ENCODE measurements at places on chromosomes 3 and 15. TPM values are rescaled to one million over a fixed set of nuclear protein-coding genes. Genes with fewer than 3 reads are reported as not detected.
A peak's percentile ranks its signal among the peaks of the same experiment; 100 is the strongest.

DNA sequence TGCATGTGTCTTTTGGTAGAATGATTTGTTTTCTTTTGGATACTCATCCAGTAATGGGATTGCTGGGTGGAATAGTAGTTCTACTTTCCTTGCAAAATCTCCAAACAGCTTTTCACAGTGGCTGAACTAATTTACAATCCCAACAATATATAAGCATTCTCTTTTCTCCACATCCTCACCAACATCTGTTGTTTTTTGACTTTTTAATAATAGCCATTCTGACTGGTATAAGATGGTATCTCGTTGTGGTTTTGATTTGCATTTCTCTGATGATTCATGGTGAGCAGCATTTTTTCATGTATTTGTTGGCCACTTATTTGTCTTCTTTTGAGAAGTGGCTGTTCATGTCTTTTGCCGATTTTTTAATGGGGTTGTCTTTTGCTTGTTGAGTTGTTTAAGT is 55.8 kb downstream of the ST8SIA2 start:
- no peaks in the 10 kb centered on the region for H3K4me1 ChIP-seq
- peaks cover 21% of the 10 kb centered on the region for H3K27me3 ChIP-seq
- no peaks in the 10 kb centered on the region for H3K36me3 ChIP-seq
- no peak overlapping the region for H3K27ac ChIP-seq
- DNase-seq: no peak

DNA sequence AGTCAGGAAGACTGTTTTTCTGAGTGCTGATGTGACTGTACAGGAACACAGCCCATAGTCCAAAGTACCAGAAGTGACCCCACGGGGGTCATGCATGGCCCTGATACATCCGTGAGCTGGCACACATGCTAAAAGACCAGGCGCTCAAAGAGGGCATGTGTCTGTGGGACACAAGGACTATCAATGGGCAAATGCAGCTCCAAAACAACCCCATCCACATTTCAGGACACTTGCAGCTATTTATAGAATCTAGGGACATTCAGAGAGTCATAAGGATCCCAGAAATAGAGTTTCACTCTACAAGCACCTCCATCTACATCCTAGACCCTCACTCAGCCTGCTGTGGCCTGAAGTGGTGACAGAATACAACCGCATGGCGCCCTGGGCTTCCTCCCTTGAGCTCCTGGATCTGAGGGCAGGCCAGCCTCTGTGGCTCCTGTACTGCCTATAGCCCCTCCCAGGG is 17.0 kb downstream of the SLC25A20 start:
- H3K36me3 ChIP-seq: peaks cover 26% of the 10 kb centered on the region
- no peak overlapping the region for H3K4me3 ChIP-seq
- no peaks in the 10 kb centered on the region for H3K27me3 ChIP-seq
- no peak overlapping the region for H3K27ac ChIP-seq

GRCh38 chr3:4748701-4749378 is 230.4 kb upstream of the BHLHE40 start:
- H3K27me3 ChIP-seq: no peaks in the 10 kb centered on the region
- H3K4me3 ChIP-seq: no peak overlapping the region
- peaks cover 57% of the 10 kb centered on the region for H3K36me3 ChIP-seq
- H3K4me1 ChIP-seq: peaks cover 50% of the 10 kb centered on the region
- no peak for DNase-seq

GRCh38 chr3:119743921-119744320 is 38.0 kb upstream of the NR1I2 start:
- no peaks in the 10 kb centered on the region for H3K4me1 ChIP-seq
- no peaks in the 10 kb centered on the region for H3K36me3 ChIP-seq
- H3K27ac ChIP-seq: no peak overlapping the region
- peaks cover 20% of the 10 kb centered on the region for H3K27me3 ChIP-seq
- DNase-seq: no peak

GRCh38 chr15:67613211-67613610 is 70.7 kb downstream of the MAP2K5 start:
- no peak overlapping the region for H3K27ac ChIP-seq
- no peak overlapping the region for H3K4me3 ChIP-seq
- H3K36me3 ChIP-seq: no peaks in the 10 kb centered on the region
- no peak for DNase-seq
- H3K4me1 ChIP-seq: peaks cover 3% of the 10 kb centered on the region

DNA sequence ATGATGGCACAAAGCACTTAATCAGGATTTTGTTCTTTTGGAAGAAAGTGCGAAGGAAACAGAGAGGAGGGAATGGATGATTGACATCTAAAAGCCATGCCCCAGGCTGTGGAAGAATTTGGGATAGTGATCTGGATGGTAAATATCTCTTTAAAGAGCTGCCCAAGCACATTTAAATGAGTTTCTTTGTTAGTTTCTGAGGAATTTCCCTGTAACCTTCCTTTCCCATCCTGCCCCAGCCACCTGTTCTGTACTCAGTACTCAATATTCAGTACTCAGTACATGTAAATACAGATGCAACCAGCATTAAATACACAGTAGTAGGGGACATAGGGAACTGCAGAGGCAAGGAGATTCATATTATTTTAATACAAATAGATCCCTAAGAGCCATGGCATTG is 7.8 kb upstream of the CORO2B start:
- H3K27me3 ChIP-seq: peaks cover 45% of the 10 kb centered on the region
- H3K4me3 ChIP-seq: no peak overlapping the region
- no peak for DNase-seq
- no peak overlapping the region for H3K27ac ChIP-seq

- no peak overlapping the region for H3K4me3 ChIP-seq
- peaks cover 36% of the 10 kb centered on the region for H3K36me3 ChIP-seq
- no peak for DNase-seq
- H3K4me1 ChIP-seq: peaks cover 45% of the 10 kb centered on the region
- no peaks in the 10 kb centered on the region for H3K27me3 ChIP-seq
Observed at GRCh38 chr15:69459066-69459465, 6.4 kb downstream of the RPLP1 start.

DNA sequence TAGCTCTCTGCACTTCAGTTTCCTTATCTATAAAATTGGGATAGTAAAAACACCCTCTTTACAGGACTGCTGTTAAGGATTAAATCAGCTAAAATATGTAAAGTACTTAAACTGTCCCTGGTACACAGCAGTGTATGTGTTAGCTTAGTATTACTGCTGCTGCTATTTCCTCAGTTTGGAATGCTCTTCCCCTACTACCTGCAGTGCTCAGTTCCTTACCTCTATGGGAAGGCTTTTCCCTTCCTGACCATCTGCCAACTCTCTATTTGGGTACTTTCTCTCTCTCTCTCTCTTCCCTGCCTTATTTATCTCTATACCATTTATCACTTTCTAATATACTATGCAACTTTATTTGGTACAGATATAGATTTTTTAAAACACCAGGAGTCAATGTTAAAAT is 26.5 kb downstream of the KPNA4 start:
- H3K4me1 ChIP-seq: peaks cover 8% of the 10 kb centered on the region
- no peak overlapping the region for H3K4me3 ChIP-seq
- no peak overlapping the region for H3K27ac ChIP-seq

- H3K27ac ChIP-seq: peak overlapping the region; percentile 71
- peaks cover 51% of the 10 kb centered on the region for H3K4me1 ChIP-seq
- H3K27me3 ChIP-seq: no peaks in the 10 kb centered on the region
- peaks cover 74% of the 10 kb centered on the region for H3K36me3 ChIP-seq
- no peak overlapping the region for H3K4me3 ChIP-seq
- no peak for DNase-seq
Observed at GRCh38 chr3:9786825-9787669, 5.2 kb downstream of the TADA3 start.

DNA sequence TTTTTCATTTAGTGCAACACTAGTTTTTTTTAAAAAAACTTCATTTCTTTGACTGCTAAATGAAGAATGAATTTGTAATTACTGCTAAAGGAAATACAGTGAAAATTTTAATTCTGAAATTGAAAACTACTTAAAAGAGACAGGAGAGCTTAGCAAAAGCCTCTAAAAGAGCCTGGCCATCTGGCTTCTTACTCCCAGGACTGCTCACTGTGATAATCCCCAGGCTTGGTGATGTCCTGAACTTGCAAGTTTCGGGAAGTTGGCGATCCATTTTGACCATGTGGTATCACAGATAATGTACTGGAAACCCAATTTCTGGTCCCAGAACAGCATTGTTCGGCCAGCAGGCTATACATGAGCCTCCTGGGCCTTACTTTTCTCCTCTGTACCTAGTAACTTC is 292.1 kb downstream of the FGF12 start:
- H3K4me3 ChIP-seq: no peak overlapping the region
- no peak overlapping the region for H3K27ac ChIP-seq
- no peaks in the 10 kb centered on the region for H3K4me1 ChIP-seq
- DNase-seq: no peak

DNA sequence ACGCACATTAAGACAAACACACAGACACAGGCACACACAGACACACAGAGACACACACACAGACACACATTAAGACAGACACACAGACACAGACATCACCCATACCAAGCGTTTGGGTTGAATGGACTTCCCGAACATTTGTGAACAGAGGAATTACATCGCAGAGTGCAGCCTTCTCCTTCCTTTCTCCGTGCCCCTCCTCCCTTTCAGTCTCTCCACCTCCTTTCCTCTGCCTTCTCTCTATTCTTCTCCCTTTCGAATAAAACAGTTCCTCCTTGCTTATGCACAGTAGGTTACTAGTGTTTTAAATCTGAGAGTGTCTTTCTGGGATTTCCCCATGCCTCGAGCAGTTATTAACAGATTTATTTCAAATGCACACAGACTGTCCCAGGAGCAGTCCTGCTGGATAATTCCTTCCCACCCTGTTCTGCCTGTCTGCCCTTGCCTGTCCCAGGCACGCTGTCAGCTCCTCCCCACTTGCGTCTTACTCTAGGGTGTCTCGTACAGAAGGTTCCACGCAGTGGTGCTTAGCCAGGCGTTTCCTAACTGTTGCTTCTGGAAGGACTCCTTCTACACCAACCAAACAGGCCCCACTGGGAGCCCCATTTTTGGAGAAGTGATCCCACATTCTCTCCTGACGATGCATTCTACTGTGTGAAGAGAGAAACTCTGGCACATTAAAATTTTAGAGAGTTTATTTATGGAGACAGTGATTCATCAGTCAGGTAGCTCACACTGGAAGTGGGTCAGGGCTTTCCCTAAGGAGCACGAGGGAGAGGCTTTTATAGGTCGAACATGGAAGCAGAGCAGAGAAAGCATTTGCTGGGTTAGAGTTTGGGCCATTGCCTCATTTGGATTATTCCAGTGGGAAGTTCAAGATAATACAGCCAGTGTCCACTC is 163.8 kb downstream of the SV2B start:
- H3K4me3 ChIP-seq: no peak overlapping the region
- H3K27me3 ChIP-seq: peaks cover 10% of the 10 kb centered on the region
- no peak for DNase-seq
- no peak overlapping the region for H3K27ac ChIP-seq

GRCh38 chr15:97652041-97652440 is 308.5 kb upstream of the ARRDC4 start:
- no peaks in the 10 kb centered on the region for H3K4me1 ChIP-seq
- H3K27ac ChIP-seq: no peak overlapping the region
- no peak overlapping the region for H3K4me3 ChIP-seq
- no peaks in the 10 kb centered on the region for H3K36me3 ChIP-seq
- no peaks in the 10 kb centered on the region for H3K27me3 ChIP-seq

DNA sequence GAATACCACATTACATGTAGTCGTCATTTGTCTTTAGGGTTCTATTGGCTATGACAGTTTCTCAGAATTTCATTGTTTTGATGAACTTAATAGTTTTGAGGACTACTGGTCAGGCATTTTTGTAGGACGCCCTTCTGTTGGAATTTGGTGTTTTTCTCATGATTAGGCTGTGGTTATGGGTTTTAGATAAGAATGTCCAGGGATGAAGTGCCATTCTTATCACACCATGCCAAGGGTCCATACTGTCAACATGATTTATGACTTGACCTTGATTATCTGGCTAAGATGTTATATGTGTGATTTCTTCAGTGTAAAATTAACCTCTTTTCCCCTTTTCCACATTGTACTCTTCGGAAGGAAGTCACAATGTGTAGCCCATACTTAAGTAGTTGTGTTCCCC is 135.3 kb downstream of the DIPK2A start:
- H3K4me1 ChIP-seq: peaks cover 6% of the 10 kb centered on the region
- H3K36me3 ChIP-seq: no peaks in the 10 kb centered on the region
- no peak overlapping the region for H3K4me3 ChIP-seq
- H3K27me3 ChIP-seq: peaks cover 3% of the 10 kb centered on the region

DNA sequence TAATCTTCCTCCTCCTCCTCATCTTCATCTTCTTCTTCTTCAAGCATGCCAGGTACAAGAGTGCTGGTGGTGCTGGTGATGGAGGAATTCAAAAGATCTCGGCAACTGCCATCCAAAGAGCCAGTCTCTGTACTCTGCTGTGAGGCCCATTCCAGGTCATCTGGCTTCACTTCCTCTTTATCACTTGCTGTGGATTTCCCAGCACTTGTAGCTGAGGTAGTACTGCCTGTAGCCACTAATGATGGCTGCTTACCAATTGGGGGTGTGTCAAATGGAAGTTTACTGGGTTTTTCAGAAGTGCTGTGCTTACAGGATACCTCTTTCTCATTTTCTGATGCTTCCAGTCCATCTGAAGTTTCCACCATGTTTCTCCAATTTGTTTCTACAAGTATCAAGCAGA is 28.8 kb upstream of the SHC4 start:
- no peak overlapping the region for H3K27ac ChIP-seq
- no peaks in the 10 kb centered on the region for H3K4me1 ChIP-seq
- peaks cover 59% of the 10 kb centered on the region for H3K36me3 ChIP-seq
- no peak for DNase-seq
- no peaks in the 10 kb centered on the region for H3K27me3 ChIP-seq

DNA sequence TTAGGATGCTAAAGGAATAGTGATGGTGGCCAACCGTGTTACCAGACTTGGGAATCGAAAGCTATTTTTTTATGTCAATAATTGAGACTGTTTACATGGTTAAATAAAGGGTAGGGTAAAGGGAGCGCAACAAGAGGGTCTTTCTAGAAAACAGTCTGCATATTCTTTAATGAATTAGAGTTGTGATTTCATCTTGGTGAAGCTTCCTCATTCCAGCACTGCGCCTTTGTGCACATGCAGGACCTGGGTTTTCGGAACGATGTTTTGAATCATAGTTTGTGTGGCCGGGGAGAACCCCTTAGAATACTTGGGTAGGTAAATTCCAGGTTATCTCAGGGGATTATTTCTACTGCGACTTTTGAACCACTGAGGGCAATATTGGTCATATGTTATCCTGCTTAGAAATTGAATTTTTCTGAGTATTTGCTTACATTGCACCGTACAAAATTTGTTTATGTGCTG is 1.3 kb downstream of the PIK3CA start:
- H3K27me3 ChIP-seq: peaks cover 13% of the 10 kb centered on the region
- peak overlapping the region; percentile 92 for H3K27ac ChIP-seq
- no peaks in the 10 kb centered on the region for H3K36me3 ChIP-seq
- DNase-seq: peak; percentile 35
- H3K4me1 ChIP-seq: peaks cover 32% of the 10 kb centered on the region

GRCh38 chr15:25714538-25714840 is 148.6 kb downstream of the ATP10A start:
- H3K27ac ChIP-seq: no peak overlapping the region
- no peak overlapping the region for H3K4me3 ChIP-seq
- H3K4me1 ChIP-seq: no peaks in the 10 kb centered on the region
- peaks cover 7% of the 10 kb centered on the region for H3K36me3 ChIP-seq
- no peak for DNase-seq
- no peaks in the 10 kb centered on the region for H3K27me3 ChIP-seq

Gene C3orf70
- 0.03 TPM for total RNA-seq

Gene GNAT1
- total RNA-seq: not detected

Gene TLR9
- 0.83 TPM for total RNA-seq

Measured in activated CD4-positive, alpha-beta memory T cell treated with anti-CD3 and anti-CD28 coated beads, Interleukin-2, amount 10 ng/mL, durations not matched to agents 7 days and 5 days (primary cell).